ENCODE measurements at places on chromosomes 13 and 19. TPM values are rescaled to one million over a fixed set of nuclear protein-coding genes. Genes with fewer than 3 reads are reported as not detected.
A peak's percentile ranks its signal among the peaks of the same experiment; 100 is the strongest.

DNA sequence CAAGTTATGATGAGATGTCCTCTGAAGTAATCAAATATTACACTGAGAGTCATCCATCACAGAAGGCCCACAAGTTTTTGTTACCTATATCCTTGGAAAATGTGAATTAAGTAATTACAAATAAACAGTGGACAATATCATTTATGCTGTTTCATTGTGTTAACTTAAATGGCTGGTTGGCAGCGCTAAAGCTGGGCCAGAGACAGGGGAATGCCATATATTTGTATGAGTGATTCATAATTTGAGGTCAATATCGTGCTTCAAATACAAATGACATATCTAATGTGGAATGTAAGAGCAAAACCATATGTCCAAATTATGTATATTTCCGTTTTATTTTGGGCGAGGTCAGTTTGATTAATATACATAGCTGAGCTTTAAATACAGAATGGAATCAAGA, 1556.2 kb downstream of the SLITRK5 start:
- no peak for DNase-seq
- H3K27ac ChIP-seq = no peak overlapping the region
- H3K27me3 ChIP-seq = no peaks in the 10 kb centered on the region
- H3K36me3 ChIP-seq = no peaks in the 10 kb centered on the region

GRCh38 chr13:99155821-99156220, 44.8 kb upstream of the UBAC2 start:
- no peak overlapping the region for H3K4me3 ChIP-seq
- no peak for DNase-seq
- H3K27me3 ChIP-seq = peaks cover 3% of the 10 kb centered on the region

DNA sequence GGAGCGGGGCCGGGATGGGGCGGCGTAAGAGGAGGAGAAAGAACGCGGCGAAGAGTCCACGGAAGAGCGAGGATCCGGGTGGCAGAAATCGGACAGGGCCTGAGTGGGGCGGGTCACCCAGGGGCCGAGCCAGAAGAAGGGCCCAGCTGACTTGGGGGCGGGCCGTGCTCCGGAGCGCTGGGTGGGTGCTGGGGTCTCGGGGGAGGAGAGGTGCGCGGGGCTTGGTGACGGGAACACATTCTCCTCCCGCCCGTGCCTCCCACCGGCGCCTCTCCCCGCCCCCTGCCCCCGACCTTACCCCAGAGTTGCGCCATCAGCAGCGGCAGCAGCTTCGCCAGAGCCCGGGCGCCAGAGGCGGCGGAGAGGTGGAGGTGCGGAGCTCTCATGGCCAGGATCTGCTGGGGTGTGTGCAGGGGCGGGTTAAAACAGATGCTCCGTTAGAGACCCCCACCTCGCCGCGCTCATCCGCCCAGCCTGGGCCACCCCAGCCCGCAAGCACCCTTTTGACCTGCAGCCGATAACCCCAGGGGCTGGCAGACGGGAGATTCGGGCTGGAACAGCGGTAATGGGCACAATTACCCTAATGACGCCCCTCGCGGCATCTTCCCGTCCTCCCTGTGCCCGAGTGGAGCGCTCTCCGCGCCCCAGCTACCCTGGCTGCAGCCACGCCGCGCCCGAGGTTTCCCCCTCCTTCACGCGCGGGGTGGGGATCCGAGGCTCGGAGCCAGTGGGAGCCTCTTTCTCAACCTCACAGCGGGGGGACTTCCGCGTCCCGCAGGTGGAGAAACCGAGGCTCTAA, 565 bp downstream of the KLK10 start:
- DNase-seq = no peak
- H3K4me1 ChIP-seq = peaks cover 35% of the 10 kb centered on the region
- no peaks in the 10 kb centered on the region for H3K36me3 ChIP-seq
- H3K27me3 ChIP-seq = peaks cover 78% of the 10 kb centered on the region

GRCh38 chr19:2807379-2808128, 12.1 kb upstream of the ZNF554 start:
- H3K36me3 ChIP-seq = peaks cover 5% of the 10 kb centered on the region
- no peaks in the 10 kb centered on the region for H3K27me3 ChIP-seq
- H3K4me3 ChIP-seq = no peak overlapping the region
- no peak overlapping the region for H3K27ac ChIP-seq

DNA sequence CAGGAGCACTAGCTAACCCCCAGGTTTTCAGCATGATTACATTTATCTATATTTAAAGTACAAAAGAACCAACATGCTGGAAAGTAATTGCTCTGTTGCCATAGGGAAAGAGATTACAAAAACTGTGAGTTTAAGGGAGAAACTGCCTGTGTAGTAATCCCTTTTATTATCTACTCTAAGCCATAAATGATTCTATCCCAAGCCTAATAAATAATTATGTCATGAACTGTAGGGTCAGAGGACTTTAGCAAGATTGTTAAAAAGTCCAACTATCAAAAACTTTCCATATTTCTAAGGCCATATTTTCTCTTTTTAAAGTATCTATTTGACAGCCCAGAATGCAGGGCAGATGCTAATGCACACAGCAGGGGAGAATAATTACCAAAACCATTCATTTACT, 573.8 kb upstream of the MIR17HG start:
- H3K36me3 ChIP-seq = no peaks in the 10 kb centered on the region
- H3K27ac ChIP-seq = no peak overlapping the region
- H3K4me3 ChIP-seq = no peak overlapping the region
- no peaks in the 10 kb centered on the region for H3K4me1 ChIP-seq
- no peak for DNase-seq
- H3K27me3 ChIP-seq = no peaks in the 10 kb centered on the region

ADGRL1 gene
- total RNA-seq = 17.5 TPM

DNA sequence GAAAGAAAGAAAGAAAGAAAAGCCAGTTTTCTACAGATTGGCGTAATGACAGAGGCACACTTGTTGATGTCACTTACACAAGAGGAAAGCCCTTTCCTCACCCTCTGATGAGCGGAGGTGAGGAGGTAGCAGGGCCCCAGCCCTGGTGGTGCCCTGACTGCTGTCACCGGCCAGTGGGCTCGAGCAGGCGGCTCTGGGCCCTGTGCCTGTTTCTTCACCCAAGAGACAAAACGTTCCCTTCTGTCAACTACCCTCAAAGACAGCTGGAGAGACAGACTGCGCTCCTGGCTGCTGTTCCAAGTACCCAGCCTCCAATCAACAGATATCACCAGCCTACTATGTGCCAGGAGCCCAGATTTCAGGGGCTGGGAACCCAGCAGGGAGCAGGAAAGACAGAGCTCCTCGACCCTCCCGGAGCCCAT, 10.1 kb downstream of the EPS15L1 start:
- H3K27ac ChIP-seq = peak overlapping the region; percentile 43
- no peak for DNase-seq
- H3K4me1 ChIP-seq = peaks cover 21% of the 10 kb centered on the region
- no peaks in the 10 kb centered on the region for H3K36me3 ChIP-seq

ZNF536 gene
- 39.0 TPM for total RNA-seq

CPT1C gene
- total RNA-seq = 0.44 TPM

All from tibial nerve (tissue), 4 donors.